ENCODE measurements at places on chromosomes 4 and X.

- no peak for DNase-seq
Measured at GRCh38 chr4:174358410-174358809, 74.7 kb downstream of the CEP44 start.

DNA sequence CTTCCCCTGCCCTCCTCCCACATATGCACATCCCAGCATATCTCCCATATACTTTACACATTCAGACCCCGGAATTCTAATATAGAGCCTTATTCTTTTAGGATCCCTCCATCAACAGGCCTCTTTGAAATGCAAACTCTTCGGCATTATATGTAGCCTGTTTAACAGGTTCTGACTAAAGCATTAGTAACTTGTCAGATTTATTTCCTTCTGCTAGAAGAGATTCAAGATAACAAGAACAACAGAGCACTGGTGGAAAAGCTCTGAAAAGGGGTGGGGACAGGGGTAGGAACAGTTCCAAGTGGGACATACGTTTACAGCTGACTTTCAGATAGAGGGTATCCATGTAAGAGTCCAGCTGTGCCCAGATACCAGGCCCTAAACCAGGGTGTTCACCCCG, 31.7 kb upstream of the PRPS1 start:
- no peak for DNase-seq

GRCh38 chr4:168528131-168528949, 31.5 kb downstream of the PALLD start:
- no peak for DNase-seq

- DNase-seq, result no peak
Measured at GRCh38 chr4:107931775-107932321, 499 bp downstream of the CYP2U1 start.

GRCh38 chr4:61375301-61375700, 175.2 kb downstream of the ADGRL3 start:
- DNase-seq, result no peak
